Stimulated activated CD4-positive, alpha-beta T cell treated with anti-CD3 and anti-CD28 coated beads, TNF-alpha, amount 100 ng/mL, for 1 hour (primary cell): ENCODE measurements at places on chromosomes 1 and 21.

GRCh38 chr1:3113047-3113740 lies 44.2 kb downstream of the PRDM16 start:
- DNase-seq, result no peak

GRCh38 chr1:79124756-79125155 lies 118.2 kb upstream of the ADGRL4 start:
- no peak for DNase-seq

- DNase-seq, result no peak
Measured at GRCh38 chr1:231940116-231940515, 313.5 kb downstream of the DISC1 start.

GRCh38 chr1:245771511-245772281 lies 616.9 kb downstream of the KIF26B start:
- DNase-seq, result no peak

- no peak for DNase-seq
Measured at GRCh38 chr1:40107290-40107959, 10.4 kb upstream of the PPT1 start.

DNA sequence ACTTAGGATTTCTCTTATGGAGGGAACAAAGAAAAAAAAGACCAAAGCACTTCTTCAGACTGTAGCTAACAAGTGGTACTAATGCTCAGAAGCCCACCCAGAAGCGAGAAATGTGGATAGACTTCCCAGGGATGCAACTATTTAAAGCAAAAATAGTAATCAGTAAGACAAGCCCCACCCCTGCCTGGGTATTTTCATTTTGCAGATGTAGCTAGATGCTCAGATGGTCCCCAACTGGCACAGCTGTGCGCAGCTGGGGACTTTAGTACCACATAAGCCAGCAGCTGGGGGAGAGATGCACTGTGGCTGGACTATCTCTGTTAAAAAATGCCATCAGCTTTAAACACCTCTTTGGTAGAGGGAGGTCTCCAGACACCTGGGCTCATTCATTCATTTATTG lies 77.8 kb upstream of the SPAG17 start:
- no peak for DNase-seq

DNA sequence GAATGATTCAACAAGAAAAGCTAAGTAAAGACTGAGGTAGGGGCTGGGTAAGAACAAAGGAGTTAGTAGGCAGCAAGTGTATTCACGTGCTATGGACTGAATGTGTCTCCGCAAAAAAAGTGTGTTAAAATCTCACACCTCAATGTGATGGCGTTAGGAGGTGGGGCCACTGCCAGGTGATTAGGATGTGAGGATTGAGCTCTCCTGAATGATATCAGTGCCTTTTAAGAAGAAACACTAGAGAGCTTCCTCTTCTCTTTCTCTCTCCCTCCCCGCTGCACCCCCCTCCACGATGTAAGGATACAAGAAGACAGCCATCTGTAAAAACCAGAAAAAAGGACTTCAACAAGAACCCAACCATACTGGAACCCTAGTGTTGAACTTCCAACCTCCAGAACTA lies 396.1 kb upstream of the PLXNA2 start:
- DNase-seq, result no peak

DNA sequence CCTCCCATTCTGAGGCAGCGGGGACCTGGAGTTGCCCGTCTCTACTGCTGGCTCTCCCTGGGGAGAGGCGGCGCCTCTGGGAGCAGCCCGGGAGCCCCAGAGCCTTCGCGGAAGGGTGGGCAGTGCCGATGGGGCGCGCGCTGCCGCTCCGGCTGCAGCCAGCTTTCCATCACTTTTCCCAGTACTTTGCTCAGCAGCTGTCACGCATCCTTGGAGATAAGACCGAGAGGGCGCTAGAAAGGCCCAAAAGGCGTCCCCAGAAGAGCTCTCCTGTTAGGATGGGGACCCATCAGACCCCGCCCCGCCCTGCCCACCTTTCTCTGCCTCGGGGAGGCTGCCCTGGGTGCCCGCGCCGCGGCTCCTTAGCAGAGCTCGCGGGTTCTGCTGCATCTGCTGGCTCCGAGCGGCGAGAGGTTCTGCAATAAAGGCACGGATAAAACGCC lies 534 bp downstream of the KCNH1 start:
- DNase-seq, result no peak

DNA sequence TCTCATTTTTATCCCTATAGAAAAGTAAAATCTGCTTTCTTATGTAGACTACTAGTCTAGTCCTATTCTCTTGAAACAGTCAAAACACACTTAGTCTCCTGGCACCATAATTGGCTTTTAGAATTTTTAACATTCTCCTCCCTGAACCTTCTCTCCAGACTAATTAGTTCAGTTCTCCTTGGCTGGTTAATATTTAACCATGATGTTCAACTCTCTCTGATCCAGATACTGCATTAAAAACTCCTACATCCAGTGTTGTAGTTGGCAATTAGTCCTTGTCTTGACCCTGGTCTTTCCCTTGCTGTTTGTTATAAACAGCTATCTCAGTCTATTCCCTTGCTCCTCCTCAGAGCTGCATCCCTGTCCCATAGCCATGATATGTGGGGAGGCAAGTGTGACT lies 422.9 kb upstream of the BEND5 start:
- DNase-seq, result no peak

- no peak for DNase-seq
Measured at GRCh38 chr1:203187689-203188264, 1.3 kb upstream of the CHI3L1 start.

DNA sequence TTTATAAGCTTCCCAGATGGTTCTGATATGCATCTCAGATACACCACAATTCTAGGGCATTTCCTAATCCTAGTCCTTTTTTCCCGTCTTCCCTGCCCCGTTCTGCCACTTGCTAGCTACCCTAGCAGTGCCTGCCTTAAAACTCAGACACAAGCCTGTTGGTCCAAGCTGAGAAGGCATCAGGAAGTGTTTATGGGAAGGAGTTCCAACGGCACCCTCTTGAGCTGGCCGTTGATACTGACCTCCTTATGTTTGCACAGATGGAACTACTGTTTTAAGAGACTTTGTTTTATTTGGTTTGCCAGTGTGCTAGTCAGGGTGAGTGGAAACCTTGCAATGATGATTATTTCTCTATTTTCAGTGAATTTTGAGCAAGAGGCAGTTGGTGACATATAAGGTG lies 67.2 kb downstream of the UCK2 start:
- no peak for DNase-seq

- no peak for DNase-seq
Measured at GRCh38 chr1:232507571-232507970, 122.4 kb downstream of the SIPA1L2 start.

- DNase-seq, result no peak
Measured at GRCh38 chr1:51048021-51048420, 54.0 kb upstream of the C1orf185 start.

DNA sequence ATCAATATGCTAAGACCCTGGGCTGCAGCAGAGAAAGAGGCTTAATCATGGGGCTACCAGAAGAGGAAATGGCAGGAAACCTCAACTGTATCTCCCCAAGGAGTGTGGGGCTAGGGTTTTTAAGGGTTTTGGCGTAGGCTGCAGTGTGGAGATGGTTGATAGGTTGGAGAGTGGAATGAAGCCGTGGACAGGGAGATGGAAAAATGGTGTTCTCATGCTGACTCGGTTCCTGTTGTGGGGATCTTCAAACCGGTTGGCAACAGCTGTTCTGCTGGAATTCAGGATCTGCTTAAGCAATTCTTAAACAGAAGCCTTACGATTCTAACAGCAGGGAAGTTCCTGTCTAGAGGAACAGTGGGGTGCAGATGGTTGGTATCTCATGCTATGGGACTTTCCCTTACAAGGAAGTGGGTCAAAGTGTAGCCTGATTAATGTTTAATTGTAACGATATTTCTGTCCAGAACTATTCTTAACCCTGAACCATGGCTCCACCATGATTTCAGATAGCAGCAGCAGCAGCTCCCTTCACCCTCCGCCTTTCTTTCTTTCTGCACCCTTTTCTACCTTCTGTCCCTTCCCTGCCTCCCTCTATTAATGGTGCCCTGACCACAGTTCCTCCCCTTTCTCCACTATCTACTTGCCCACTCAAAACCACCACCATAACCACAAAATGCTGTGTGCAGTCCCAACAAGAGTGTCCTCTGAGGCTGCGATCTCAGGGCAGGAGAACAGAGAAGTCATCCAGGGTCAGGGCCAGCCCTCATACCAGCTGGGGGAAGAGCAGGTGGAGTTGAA lies 30.8 kb downstream of the RSPH1 start:
- DNase-seq, result no peak

- no peak for DNase-seq
Measured at GRCh38 chr1:78121710-78122109, 75.9 kb downstream of the GIPC2 start.

DNA sequence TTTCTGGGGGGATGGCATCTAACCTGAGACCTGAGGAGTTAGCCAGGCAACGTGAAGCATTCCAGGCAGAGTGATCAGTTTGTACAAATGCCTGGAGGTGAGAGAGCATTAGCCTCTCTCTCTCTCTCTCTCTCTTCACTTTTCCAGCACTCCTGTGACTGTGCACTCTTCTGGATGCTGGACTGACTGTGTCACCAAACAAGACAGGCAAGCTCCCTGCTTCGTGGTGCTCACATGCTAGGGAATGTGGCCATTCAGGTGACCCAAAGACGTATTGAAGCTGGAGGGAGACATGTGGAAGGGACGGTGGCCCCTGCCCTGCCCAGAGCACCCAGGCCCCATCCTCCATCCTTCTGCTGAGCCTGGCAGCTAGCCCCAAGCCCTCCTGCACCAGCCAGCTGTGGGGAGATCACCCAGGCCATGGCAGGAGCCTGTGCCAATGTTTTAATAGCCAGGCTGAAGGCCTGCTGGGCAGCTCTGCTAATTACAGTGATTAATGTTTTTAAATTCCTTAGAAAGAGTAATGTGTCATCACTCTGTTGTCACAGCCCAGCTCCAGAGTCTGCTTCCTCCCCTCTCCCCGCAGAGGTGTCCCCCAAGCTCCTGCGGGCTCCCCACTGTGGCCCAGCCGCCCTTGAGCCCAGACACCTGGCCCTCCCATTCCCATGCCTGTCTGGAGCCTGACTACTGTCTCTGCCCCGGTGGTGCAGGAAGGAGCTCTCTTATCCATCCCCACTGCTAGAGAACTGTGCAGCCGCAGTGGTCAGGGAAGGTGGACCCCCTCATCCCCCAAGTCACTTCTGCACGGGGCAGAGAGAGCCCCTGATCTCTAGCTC lies 48.9 kb downstream of the UBIAD1 start:
- DNase-seq, result no peak

- DNase-seq, result no peak
Measured at GRCh38 chr1:67133177-67133576, 1.6 kb downstream of the C1orf141 start.

GRCh38 chr1:175514387-175514953 lies 228.9 kb downstream of the TNR start:
- DNase-seq, result no peak

- no peak for DNase-seq
Measured at GRCh38 chr1:230958370-230958769, 20.3 kb downstream of the TTC13 start.

DNA sequence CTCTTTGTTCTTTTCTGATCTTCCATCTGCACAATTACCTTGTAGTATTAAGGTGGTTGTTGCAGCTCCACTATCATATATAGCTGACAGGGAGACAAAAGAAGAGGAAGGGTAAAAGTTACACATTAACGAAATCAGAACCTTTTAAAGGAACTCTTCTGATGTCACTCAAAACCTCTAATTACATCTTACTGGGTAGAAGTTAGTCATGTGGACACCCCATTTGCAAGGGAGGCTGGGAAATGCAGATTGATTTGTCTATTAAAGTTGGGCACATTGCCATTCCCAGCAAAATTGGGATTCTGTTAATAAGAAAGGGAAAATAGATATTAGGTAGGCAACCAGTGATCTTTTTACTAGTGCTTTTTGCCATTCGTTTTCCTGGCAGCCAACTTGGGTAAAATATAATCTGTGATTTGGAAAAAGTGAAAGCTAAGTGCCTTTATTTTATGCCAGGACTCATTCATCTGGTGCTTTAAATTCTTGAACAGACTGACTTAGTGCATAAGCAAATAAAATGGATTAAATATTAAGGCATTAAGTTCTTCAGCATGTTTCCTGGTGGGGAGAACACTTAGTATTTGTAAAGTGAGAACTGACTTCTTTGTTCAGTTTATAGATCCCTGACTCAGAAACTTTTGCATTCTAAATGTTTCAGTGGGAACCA lies 71.3 kb downstream of the DNM3 start:
- DNase-seq, result no peak

- no peak for DNase-seq
Measured at GRCh38 chr21:35039595-35040289, 9.4 kb downstream of the RUNX1 start.

- no peak for DNase-seq
Measured at GRCh38 chr1:231781892-231782291, 155.3 kb downstream of the DISC1 start.

- DNase-seq, result no peak
Measured at GRCh38 chr1:169103480-169103893, 3.0 kb upstream of the ATP1B1 start.

DNA sequence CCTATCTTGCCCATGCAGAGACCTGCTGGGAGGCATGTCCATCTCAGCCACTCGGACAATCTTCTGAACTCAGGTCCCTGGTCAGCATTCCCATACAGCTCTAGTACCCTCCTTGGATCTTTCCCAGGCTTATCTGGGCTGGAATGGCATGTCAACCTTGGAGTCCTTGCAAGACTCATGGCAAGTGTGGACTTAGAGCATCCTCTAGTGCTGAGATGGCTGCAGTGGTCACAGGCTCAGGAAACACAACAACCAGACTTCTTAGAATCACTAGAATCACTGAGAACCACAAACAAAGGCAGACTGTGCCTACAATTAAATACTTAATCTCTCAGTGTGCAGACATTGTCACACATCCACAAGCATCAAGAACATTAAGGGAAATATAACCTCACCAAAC lies 73.1 kb upstream of the TSHB start:
- no peak for DNase-seq

DNA sequence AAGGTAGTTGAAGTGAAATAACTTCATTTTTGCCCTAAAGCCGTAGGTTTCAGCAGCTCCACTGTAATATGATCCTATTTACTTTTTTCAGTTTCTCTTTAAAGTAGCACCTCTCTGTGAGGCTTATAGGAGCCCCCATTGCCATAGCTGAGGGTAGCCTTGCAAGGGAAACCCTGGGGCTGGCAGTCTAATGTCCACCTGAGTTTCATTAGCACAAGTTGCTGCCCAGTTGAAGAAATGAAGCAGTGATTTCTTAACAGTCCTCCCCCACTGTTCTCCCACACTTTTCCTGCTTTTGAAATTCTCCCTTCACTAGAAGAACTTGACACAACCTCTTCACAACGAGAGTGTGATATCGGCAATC lies 1.5 kb downstream of the HMCN1 start:
- DNase-seq, result no peak

- DNase-seq, result no peak
Measured at GRCh38 chr1:47585141-47585902, 147.5 kb downstream of the FOXD2 start.
